ENCODE measurements at places on chromosomes 2 and 18.

DNA sequence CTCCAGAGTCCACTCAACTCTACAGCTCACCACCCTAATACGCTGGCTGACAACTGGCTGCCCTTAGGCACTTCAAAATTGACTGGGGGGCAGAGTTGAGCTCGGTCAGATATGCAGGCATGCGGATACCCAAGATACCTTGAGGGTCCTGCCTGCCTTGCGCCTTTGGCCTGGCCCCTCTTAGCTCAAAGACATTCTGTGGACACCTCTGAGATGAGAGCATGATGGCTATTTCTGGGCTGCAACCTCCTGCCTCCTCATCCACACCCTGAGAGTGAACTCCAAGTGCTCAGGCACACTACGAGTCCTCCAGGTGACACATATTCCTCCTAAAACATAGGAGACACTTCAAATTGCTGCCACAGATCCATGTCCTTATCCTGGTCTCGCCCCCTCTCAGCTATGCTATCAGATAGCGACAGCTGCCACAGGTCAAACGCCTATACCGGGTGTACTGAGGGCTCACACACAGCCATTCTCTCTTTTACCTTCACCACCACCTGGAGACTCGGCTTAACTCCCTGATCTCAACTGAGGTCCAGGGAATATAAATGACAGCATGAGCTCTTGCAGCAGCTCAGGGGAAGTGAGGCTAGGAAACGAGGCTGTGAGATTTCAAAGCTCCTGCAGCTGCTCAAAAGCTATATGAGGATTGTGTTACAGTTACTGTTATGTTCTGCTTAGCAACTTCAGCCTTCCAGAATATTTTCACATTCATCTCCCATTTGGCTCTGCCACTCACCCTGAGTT lies 60.5 kb upstream of the TEX51 start:
- no peak for DNase-seq

- no peak for DNase-seq
These were observed 60.8 kb downstream of the CRACDL start for GRCh38 chr2:98875081-98875728.

DNA sequence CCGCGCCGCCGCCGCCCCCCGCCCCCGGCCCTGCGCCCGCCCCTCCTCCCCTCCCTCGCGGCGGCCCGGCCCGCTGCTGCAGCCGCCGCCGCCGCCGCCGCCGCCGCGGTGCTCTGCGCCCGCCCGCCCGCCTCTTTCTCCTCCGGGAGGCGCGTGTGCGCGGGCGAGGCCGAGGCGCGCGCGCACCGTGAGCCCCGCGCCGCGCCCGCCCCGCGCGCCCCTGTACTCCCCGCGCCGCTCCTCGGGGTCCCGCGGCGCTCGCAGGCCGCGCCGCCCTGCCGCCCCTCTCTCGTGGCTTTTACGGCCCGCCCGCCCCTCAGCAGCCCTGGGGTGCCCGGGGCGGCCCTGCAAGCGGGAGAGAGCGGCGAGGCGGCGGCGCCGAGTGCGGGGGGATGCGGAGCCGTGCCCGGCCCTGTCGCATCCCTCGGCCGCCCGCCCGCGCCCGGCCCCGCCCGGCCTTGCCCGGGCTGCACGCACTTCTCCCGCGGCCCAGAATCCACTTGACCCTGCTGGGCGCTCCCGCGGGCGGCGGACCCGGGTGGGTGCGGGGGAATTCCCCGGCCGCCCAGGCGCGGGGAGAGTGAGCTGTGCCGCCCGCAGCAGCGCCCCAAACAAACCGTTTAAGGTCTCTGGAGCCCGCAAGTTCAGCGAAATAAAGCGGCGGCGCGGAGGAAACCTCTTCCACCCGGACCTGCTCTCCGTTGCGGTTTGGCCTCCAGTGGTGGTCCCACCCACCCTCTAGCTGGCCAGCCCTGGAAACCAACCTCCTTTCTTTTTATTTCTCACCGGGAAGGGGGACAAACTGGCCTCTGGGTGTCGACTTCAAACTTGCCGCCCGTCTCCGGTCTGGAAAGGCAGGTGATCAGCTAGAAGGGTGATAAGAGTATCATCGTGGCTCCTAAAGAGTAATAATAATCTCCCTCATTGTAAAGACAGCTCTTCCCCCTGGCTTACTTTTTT lies 37.4 kb downstream of the AFF3 start:
- no peak for DNase-seq

DNA sequence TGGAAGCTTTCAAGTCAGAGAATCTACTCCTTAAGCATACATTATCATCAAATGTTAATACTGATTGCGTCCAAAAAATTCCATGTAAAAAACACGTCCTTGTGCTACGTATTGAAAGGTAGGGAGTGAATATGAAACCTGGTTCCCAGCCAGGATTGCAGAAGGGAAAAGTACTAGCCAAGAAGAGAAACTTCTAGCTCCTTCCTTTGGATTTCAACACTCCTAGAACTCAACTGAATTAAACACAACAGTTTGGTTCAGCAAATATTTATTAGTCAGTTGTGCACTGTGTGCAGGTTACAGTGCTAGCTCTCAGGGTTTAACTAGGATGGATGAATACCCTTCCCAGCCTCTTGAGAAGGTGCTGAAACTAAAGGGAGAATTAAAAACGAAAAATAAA lies 33.9 kb upstream of the FHL2 start:
- DNase-seq: no peak

DNA sequence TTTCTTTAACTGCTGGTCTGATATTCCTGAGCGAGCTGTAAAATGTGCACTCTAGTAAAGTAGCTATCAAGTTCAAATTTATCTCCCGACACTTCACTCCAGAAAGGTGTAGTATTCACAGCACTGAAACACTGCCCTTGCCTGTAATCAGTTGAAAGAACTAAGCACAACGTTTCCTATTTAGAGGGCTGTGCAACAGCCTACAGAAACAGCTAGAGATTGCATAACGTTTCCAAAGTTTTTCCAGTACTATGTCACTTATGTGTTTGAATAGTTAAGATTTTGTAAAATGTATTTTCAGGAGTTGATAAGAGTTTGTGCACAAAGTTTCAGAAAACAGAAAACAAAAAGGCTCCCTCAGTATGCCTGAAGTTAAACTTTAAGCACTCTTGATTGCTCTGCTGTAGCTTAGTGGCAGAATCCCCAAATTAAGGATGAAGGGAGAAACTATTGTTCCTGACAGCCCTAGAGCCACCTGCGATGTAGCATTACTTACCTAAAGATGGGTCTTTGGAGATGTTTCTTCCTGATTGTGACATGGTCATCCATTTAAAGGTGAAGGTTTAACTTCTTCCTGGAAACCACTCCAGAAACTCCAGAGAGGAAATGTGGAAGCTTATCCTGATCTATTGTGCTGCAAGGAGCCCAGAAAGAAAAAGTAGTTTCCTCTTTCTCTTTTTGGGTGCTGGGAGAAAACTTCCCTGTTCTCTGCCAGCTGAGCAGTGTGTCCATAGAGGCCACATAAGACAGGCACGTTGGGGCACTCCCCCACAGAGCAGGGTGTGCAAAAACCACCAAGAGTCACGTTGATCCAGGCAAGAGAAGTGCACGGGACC lies 536 bp downstream of the PDE1A start:
- DNase-seq: peak; percentile 16

DNA sequence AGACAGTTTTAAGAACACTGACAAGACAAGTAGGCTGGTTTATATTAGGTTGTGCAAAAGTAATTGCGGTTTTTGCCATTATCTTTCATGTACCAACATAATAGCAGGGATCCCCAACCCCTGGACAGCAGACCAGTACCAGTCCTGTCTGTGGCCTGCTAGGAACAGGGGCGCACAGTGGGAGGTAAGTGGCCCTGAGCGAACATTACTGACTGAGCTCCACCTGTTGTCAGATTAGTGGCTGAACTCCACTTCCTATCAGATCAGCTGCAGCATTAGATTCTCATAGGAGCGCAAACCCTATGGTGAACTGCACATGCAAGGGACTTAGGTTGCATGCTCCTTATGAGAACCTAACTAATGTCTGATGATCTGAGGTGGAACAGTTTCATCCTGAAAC lies 921.9 kb downstream of the CCDC85A start:
- DNase-seq: no peak

DNA sequence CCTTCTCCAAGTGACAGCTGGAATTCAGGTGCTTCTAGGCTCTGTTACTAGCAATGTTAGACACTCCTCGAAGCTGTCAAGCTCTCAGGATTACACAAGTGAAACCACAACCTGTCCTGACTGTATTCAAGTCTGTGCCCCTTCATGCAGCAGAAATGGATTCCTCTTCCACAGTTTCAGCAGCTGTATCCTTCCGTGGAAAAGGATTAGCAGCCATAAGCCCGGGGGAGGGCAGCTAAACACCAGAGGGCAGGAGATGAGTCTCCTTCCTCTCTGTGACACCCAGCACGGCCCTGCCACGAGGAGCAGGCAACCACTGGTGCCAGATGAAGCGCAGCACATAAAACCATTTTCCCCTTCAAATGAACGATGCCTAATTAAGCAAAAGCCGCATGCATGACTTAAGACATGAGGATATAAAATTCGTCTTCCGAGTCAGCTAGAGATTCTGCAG lies 1.2 kb downstream of the ST3GAL5 start:
- peak; percentile 88 for DNase-seq

- DNase-seq: no peak
These were observed 341.6 kb upstream of the MEIS1 start for GRCh38 chr2:66093371-66093770.

- no peak for DNase-seq
These were observed 487.3 kb upstream of the VWC2L start for GRCh38 chr2:213923543-213923942.

DNA sequence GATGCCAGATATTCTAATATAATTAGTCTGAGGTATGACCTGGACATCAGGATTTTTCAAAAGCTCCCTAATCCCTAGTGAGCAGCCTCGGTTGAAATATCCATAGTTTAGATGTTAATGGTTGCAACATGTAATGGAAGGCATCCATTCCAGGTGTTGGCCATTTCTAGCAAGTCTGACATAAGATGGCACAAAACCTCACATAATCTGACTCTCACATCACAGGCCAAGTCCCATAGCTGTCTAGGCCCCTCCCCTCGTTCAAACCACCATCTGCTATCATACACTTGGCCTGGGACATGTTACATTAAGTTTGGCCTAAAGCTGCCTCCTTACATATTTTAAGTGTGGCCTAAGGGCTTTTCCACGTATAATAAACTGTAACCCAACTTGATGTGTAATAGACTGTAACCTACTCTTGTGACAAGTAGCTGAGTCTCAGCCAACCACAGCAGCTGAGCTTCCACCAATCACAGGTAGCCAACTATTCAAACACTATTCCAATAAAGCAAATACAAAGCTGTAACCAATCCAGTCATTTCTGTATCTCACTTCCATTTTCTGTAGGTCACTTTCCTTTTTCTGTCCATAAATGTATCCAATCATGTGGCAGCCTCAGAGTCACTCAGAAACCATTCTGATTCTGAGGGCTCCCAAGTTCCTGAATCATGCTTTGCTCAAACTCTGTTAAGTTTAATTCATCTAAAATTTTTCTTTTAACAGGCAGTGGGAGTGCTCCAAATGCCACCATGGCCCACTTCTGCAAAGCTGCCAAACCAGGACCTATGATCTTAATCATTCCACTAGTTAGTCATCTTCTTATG lies 59.4 kb downstream of the ADD2 start:
- peak; percentile 24 for DNase-seq

GRCh38 chr18:50857694-50858093 lies 21.2 kb upstream of the ME2 start:
- DNase-seq: no peak

GRCh38 chr18:52679354-52679753 lies 339.4 kb downstream of the DCC start:
- no peak for DNase-seq

- DNase-seq: no peak
These were observed 36.1 kb upstream of the ANKRD62 start for GRCh38 chr18:12057419-12058039.

DNA sequence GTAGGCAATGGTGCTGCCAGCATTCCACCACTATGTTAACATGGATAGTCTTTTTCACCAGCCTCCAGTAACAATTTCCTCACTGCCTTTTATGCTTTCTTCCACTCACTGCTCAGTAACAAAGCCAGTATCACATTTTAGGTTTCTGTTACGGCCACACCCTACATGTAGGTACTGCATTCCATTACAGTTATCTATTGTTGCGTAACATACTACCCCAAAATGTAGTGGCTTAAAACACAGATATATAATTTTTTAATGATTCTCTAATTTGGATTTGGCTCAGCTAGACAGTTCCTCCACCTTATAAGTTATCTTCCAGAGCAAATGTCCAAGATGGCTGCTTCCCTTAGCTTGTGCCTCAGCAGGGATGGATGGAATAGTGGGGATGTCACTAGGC lies 498.7 kb upstream of the ACVR2A start:
- DNase-seq: no peak

DNA sequence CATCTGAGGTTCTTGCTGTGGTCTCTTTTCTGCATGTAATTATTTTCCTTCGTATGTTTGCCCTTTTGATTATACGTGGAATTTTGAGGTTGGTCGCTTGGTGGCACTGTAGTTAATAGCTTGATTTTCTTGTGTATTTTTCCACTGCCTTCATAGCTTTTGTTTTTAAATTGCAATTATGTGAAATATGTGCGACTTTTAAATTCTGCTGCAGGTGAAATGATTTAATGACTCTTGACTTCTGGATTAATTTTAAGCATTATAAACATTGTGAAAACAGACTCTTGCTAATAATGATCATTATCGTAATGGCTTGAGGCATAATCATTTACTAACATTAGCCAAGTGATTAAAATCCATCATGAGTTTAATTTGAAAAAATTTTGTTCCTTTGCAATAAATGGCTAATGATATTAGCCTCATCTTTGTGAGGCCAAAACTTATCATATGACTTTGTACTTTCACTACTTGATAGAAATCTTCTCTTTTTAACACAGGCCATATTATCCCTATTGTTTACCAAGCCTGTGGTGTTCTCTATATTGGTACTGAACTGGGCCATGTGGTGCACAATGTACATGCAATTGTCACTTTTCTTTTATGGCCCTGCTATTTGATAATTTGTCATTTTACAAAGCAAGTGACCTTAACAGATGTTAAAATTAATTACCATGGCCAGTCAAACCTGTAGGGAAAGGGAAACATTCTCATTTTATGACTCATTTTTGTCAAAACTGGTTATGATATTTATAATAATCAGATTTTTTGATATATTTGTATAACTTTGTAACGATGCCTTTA lies 62.8 kb upstream of the NEUROD1 start:
- peak; percentile 47 for DNase-seq

DNA sequence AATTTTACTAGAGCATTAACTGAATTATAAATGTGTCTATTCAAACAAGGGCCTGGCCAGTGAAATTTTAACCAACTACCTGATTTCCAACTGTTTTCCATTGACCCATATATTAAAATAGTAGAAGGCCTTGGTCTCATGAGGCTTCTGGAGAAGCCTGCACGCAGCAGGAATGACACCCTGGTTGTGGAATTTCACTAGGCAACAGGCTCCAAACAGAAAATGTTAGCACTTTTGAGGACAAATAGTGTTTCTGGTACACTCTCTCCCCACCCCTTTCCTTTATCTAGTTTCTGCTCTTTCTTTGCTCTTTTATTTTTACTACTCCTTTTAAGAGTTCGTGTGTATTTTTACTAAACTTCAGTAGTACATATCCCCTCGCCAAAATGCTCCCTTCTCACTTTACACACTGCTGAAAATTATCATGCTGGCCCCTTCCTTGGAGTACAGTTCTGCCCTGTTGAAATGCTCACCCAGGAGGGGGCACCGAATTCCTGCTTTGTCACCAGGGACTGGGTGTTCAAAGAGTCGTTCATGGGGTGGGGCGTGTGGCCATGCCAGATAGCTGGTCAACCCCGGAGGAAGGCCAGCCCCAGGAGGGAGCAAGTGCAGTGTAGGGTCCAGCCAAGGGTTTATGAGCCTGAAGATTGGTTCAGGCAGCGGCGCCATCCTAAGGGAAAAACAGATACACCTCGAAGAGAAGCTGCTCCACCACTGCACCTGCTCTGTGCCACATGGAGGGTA lies 22.1 kb upstream of the COL6A3 start:
- no peak for DNase-seq

GRCh38 chr2:224694502-224694901 lies 21.7 kb downstream of the CCDC195 start:
- DNase-seq: no peak
